Muscle of leg (tissue), 16 donors: ENCODE measurements at places on chromosomes 7 and 10.

- peak; percentile 42 for DNase-seq
Observed at GRCh38 chr10:59276919-59277318, 85.4 kb downstream of the FAM13C start.

DNA sequence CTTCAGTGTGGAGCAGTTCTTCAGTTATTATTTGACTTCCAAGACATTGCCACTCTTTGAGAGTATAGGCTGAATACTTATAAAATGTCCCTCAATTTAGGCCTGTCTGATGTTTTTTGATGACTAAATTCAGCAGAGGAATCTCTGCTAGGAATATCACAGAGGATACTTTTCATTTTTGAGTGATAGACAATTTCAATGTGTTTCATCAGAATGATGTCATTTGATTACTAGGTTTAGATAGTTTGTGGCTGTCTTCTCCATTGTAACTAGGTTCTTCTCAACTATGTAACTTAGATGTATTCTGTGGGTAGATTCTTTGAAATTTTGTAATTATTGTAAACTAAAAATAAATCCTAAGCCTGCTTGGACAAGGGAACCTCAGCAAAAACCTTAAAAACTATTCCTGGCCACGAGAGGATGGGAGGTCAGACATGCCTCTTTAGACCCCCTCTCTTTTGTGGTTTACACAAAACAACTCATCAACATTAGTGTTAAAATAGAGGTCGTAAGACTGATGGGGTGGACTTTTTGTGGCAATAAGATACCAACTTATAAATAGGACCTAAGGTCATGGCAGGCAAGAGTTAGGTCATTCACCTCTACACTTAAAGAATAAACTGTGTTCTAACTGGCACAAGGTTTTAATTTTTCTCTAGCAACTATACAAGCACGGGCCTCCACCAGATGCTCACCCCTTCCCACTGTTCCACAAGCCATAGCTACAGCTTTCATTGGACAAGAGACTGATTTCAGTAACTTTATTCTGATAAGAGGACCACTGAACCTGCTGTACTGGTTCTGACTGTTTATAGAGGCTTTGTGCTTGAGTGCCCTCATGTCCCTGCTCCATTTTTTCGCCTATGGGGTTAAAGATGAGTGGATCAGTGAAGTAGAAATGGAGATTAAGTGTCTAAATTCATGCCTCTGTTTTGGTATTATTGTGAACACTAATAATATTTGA lies 33.7 kb downstream of the CYP2C8 start:
- DNase-seq = no peak

DNA sequence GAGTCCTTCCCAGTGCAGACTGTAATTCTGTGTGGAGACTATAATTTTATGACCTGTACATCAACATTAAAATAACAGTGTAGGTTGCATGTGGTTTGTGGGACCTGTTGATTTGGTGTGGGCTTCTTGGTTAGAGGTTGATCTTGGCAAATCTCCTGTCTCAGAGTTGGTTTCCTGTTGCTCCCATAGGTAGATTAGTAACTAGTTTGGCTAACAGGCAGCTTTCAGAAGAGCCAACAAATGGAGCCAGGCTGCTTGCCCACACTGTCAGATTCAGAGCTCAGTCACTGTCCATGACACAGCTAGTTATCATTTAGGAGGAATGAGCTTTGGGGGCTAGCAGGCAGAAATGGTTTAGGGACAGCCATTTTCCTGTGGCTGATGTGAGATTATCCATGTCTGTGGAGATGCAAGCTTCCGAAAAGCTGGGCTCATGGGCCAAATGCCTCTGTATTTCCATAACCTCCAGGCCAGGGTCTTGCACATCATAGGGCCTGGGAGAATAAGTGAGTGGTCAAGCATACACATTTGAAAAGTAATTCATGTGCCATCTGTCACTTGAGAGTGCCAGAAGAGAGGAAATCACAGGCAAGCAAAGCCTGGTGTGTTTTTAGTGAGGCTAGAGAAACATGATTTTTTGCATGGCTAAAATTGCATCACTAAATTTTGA lies 33.4 kb downstream of the CCM2 start:
- peak; percentile 16 for DNase-seq

- DNase-seq = no peak
Observed at GRCh38 chr7:983004-983615, at the start of gene CYP2W1. TSS of gene CYP2W1 (plus strand) at chr7:983181. CDS start at chr7:983212, 31 bp downstream.

GRCh38 chr7:111140091-111140865 lies 49.4 kb downstream of the LRRN3 start:
- DNase-seq = peak; percentile 16
